Stimulated activated CD4-positive, alpha-beta T cell treated with anti-CD3 and anti-CD28 coated beads, Interleukin-12 subunit alpha, Interleukin-12 subunit beta, amount 100 ng/mL, for 4 hours (primary cell): ENCODE measurements at places on chromosomes 16 and 17.

DNA sequence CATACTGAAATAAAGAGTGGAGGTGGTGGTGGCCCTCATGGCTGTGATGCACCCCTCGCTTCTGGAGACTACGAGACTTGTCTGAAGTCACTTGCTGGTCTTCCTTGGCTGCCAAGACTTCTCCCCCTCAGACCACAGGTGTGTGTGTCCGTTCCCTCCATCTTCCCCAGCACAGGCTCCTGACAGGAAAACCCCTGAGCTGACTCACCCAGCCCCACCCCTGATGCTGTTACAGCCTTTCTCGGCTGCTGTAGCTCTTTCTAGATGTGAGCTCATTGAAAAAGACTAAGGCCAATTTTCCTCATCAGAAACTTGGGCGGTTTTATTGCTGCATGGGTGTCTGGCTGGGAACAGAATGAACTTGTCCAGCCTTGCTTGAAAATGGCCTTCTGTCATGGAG is 296.9 kb downstream of the TMEM114 start:
- no peak for DNase-seq

- DNase-seq, result no peak
Observed at GRCh38 chr16:55126456-55126855, 195.8 kb downstream of the IRX5 start.

- DNase-seq, result no peak
Observed at GRCh38 chr17:47878203-47879027, 17.6 kb upstream of the SP2 start.

DNA sequence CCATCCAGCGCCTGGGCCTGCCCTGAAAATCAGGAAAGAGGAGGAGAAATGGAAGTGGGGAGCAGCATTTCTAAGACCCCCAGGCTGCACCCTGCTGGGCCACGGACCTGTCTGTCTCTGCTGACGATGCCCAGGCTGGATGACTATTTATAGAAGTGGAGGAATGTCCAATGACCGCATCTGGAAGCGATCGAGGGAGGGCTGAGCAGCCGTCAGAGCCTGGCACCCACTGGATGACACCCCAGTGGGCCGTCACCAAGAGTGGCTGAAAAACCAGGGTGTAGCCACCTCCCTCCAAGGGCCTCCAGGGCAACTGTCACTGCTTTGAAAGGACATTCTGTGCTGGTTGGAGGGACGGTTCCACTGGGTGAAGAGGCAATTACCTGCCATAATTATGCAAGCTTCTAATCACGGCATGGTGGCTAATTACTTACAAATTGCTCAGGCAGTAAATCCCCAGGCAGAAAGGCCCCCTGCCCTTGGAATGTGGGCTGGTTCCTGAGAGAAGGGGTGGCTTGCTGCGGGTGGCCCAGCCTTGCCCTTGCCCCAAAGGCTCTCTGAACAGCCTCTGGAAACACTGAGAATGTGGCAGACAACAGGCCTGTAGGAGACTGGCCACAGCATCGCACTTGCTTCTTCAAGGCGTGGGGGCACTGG is 332.1 kb downstream of the C16orf95 start:
- no peak for DNase-seq

- DNase-seq, result no peak
Observed at GRCh38 chr17:6305613-6306360, 129.1 kb downstream of the AIPL1 start.

- no peak for DNase-seq
Observed at GRCh38 chr17:42179911-42180410, 981 bp downstream of the KCNH4 start.

GRCh38 chr16:397736-398332 is 835 bp downstream of the NME4 start:
- DNase-seq, result no peak

DNA sequence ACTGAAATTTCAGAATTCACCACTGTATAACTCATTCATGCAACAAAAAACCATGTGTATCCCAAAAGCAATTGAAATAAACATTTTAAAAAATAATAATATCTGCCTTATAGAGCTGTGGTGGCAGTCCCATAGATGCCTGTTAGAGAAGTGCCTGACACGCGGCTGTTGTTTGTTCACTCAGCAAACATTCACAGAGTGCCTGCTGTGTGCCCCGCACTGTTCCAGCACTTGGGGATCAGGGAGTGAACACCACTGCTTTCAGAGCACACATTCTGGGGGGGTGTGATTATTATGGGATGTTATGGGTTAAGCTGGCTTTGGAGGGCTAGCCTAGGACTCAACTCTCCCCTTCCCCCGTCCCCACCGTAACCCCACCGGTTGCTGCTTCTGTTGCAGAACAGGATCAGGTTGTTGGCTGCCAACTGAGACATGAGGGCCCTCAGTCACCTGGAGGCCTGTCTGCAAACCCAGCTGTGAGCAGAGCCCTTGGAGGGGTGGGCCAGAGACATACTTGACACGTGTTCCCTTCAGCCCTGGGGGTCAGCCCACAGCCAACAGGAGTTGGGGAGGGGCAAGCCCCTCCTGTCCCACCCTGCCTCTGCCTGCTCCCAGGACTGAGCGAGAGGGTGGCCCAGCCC is 103.3 kb upstream of the CIBAR2 start:
- DNase-seq, result no peak

DNA sequence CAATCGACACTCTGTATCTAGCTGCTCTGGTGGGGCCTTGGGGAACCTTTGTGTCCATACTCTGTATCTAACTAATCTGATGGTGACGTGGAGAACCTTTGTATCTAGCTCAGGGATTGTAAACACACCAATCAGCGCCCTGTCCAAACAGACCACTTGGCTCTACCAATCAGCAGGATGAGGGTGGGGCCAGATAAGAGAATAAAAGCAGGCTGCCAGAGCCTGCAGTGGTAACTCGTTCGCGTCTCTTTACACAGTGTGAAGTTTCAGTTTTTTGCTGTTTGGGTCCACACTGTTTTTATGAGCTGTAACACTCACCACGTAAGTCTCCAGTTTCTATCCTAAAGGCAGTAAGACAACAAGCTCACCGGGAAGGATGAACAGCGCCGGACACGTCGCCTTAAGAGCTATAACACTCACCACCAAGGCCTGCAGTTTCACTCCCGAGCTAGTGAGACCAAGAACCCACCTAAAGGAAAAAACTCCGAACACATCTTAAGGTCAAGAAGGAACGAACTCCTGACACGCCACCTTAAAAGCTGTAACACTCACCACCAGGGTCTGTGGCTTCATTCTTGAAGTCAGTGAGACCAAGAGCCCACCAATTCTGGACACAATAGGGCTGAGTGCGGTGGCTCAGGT is 64.6 kb downstream of the KPNA2 start:
- DNase-seq, result no peak

DNA sequence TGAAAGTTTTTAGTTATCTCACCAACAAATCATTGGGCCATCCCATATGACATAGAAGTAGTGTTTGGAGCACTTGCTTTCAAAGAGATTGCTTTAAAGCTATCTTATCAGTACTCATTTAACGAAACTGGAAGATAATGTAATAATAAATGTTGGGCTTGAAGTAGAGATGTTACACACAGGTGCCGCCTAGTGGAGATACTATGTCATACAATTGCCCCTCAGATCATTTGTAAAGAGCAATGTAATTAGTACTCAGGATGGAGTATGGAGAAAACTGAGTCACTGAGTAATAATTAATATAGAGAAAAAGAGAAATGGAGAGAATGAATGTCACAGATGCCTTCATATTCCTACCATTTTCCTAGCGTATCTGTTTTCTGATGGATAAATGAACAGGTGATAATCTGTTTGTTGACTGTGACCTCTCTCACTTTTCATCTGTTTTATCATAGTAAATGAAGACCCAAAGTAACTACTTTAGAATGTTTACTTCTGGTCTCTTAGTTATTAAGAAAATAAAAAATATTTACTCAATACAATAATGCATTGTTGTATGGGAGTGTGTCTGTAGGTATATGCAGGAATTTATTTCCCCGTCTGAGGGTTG is 80.4 kb downstream of the EFCAB5 start:
- DNase-seq, result peak; percentile 5
